IMR-90 (cell line): ENCODE measurements at places on chromosomes 13 and 19. TPM values are rescaled to one million over a fixed set of nuclear protein-coding genes. Genes with fewer than 3 reads are reported as not detected.

The DNAJB1 gene
- total RNA-seq: 82.5 and 88.2 TPM in 2 replicates

DNA sequence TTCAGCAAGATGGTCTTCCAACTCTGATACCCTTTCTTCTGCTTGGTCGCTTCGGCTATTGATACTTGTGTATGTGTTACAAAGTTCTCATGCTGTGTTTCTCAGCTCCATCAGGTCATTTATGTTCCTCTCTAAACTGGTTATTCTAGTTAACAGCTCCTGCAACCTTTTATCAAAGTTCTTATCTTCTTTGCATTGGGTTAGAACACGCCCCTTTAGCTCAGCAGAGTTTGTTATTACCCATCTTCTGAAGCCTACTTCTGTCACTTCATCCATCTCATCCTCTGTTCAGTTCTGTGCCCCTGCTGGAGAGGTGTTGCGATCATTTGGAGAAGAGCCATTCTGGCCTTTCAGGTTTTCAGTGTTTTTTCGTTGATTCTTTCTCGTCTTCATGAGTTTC lies 18.7 kb downstream of the ACOD1 start:
- no peak for DNase-seq

DNA sequence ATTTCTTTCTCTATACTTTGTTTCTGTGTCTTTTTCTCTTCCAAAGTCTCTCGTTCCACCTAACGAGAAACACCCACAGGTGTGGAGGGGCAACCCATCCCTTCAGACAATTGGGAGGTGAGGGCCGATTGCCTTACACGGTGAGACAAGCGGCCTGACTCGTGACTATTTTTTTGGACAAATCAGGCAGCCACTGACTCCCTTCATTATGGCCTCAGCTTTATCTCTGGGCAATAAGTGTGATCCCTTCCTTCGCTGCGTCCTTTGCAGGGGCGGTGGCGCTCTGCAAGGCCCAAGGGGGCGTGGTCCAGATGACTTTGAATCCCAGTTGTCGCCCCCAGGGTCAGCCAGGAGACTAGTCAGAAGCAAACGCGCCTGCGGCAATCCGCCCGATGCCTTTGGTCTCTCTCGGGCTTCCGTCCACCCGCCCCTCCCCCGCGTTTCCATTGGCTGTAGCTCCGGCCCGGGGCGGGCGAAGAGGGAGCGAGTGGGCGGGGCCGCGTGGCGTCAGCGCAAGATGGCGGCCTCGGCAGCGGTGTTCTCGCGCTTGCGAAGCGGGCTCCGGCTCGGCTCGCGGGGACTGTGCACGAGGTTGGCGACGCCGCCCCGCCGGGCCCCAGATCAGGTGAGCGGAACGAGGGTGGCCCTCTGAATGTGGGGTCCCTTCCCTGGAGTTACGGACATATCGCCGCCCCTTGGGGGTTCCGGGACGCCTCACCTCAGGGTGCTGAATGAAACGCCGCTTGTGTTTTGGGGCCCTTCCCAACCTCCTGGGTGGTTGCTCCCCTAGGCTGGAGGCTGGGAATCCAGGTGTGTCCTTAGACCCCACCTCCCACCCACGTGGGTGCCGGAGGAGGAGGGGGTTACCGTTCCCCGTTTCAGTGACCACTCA lies at the start of gene TIMM50:
TSS of gene TIMM50 (plus strand) at position 502 of the 892 bp plus-strand sequence. CDS start at position 518, 16 bp downstream.
- peak; percentile 88 for DNase-seq

GRCh38 chr13:95229855-95230254 lies 71.4 kb downstream of the ABCC4 start:
- no peak for DNase-seq
